ENCODE measurements at places on chromosomes 11 and 22.
A peak's percentile ranks its signal among the peaks of the same experiment; 100 is the strongest.

GRCh38 chr22:16974298-16975084 lies 33.5 kb downstream of the GAB4 start:
- DNase-seq, result no peak

DNA sequence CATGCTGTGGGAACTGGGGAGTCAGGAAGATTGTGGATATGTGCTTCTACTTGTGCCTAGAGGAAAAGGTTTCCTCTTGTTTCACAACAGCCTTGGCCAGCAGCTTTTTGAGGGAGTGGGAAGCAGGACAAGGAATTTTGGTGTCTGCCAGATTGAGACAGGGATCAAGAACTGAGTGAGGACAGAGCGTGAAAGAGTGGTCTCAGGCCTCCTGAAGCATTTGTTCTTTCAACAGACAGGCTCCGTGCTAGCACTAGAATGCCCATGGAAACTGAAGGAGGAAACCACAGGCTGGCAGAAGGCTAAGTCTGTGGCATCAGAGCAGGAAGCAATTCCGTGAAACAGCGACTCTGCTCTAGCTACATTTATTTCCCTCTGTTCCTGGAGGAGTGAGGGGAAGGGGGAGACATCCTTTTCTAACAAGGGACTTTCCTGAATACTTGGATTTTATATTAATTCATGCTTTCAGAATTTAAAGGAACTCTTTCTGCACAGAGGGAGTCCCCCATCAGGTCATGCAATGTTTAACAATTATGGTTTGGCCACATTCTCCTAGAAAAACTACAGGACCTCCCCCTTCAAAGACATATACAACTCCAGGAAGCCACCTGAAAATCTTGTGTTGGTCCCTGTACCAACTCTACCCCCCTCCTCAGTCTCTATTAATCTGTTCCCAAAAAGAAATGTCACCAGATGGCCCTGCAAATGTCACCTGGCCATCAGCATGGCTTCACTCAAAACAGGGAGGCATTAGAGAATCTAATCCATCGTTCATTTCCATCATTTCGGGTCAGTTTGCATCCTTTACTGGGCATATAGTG lies 96.1 kb downstream of the SYT9 start:
- DNase-seq, result no peak

DNA sequence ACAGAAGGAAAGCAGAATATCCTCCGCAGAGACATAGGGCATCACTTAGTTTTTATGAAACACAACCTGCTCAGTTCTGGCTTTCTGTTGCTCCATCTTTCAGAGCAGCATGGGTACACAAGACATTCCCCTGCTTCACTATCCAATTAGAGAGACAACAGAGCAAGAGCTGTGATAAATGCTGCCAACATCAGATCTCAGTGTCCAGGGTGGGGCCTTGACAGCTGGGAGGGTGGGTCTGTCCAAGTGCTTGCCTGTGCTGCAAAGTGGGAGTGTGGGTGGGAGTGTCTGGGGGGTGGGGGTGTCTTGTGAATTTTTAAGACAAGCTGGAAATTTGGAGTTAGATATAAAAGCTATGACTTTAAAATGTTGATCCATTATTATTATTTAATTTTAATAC lies 369.6 kb downstream of the TENM4 start:
- DNase-seq, result no peak

DNA sequence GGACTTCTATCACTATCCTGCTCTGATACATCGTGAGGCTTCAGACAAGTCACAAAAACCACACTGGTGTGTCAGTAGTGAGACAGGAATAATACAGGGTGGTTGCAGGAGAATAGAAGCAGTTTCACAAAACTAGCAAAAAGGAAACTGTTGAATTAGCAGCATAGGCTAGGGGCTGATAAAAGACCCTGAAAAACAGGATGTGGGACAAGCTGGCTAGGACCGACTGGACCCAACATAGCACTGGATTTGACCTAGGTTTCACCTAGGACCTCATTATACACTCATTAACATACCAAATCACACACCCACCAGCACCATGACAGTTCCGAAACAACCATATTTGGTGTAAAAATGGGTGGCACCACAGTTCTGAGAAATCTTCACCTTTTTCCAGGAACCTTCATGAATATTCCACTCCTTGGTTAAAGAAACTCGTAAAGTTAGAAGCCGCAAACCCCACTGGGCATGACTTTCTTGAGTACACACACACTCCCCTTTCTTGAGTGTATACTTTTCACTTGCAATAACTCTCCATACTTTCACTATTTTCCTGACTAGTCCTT lies 76.2 kb downstream of the SLC1A2 start:
- DNase-seq, result no peak

- DNase-seq, result no peak
Measured at GRCh38 chr11:72102162-72102561, 935 bp downstream of the LAMTOR1 start.

DNA sequence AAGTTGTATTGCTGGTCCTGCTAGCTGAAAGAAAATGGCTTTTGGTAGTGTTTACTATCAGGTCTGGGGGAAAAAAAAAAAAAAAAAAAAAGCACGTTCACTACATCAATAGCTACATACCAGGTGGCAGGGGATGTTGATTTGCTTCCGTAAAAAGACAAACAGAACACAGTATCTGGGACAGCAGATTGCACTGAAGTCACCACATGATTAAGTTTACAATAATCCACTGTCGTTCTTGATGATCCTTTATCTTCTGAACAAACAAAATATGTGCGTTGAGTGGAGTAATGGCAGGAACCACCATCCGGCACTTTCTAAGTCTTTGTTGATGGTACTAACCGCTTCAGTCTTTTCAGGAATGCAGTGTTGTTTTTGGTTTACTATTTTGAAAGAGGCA lies 48.7 kb downstream of the DDX6 start:
- no peak for DNase-seq

DNA sequence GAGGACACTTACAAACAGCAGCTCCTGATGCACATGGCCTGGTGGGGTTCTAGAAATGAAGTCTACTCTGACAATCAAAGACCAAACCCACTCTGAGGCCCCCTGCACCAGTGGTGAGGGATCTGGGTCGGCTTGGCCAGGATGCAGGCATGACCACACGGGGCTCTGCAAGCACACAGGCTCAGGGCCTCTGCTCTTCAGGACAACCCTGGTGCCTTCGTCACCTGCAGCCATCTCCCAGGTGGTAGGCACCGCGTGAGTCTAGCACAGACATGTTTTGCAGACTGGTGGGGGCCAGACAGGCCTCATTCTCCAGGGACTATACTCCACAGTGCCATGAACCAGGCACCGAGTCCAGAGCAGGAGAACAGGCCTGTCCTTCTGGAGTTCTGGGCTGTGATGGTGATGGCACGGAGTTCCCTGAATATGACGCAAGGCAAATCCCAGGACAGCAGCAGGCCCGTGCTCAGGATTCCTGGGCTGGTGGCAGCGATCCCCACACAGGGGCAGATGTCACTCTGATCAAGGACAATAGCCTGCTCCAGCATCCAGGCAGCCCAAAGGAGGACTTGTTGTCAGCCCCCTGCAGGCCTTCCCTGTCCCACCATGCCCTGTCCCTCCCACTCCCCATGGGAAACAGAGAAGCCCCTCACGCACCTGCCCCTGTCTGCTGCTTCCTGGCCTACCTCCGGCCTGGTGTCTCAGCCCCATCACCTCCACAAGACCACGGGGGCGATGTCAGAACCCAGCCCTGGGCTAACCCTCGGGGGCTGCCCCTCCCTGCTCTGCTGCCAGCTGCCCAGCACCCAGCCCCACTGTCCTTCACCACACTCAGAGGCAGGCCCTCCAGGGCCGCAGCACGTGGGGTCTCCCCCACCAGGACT lies 36.1 kb downstream of the GNB1L start:
- no peak for DNase-seq

- DNase-seq, result peak; percentile 13
Measured at GRCh38 chr11:44203270-44204043, 106.5 kb downstream of the ALX4 start.

DNA sequence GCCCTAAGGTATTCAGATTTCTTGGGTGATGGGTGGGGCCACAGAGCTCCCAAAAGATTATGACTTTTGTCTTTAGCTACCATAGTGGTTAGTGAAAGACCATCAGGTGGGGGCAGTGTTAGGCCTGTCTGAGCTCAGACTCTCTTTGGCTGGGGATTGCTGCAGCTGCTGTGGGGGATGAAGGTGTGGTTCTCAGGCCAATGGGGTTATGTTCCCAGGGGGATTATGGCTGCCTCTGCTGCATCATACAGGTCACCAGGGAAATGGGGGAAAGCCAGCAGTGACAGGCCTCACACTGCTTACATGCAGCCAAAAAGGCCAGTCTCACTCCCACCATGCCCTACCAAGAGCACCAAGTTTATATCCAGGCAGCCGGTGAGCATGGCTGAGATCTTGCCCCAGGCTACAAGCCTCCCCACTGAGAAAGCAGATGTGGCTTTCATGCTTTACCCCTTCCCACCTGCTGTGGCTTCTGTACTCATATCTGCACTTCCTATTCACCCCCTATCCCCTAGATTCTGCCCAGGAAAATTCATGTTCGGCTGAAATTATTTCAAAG lies 24.8 kb downstream of the CNTF start:
- no peak for DNase-seq

- DNase-seq, result no peak
Measured at GRCh38 chr11:126628790-126629621, 273.5 kb downstream of the ST3GAL4 start.

- DNase-seq, result no peak
Measured at GRCh38 chr11:64239662-64240434, 1.0 kb upstream of the FKBP2 start.

DNA sequence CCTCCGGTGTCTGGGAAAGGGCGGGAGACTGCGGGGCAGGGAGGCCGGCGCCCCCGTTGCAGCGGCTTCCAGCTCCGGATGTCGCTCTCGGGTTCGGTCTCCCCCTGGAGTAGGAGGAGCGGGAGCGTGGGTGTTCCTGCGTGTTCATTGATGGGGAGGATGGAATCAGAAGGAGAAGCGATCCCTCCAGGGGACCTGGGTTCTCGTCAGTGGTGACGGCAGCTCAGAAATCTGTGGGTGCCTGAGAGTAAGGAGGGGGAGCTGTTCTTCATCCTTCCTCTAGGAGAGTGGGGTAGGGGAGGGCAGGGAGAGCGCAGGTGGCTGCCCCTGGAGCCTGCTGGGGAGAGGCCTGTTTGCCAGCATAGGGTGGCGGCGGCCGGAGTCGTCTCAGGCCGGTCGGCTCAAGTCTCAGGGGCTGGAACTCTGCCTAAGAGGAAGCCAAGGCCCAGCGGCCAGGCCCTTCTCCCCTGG lies 1.1 kb downstream of the UBASH3B start:
- peak; percentile 33 for DNase-seq

DNA sequence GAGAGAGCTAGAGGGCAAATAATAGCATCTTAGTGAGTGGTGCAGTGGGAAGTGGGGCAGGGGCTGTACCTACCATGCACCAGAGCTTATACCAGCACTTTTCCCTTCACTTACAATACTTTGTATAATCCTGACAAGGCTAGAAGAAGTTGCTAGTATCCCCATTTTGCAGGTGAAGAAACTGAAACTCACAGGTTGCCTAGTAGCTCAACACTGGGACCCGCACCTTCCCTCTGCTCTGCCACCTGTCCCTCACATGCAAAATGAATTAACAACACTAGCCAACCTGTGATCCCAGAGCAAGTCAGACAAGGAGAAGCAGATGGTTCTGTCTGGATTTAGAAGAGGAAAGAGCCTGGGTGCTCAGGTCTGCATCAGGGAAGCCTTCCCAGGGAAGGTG lies 510.4 kb downstream of the BUD13 start:
- DNase-seq, result no peak

- DNase-seq, result no peak
Measured at GRCh38 chr11:11537871-11538270, 83.9 kb downstream of the GALNT18 start.

- no peak for DNase-seq
Measured at GRCh38 chr11:47863898-47864430, 15.8 kb upstream of the NUP160 start.

- DNase-seq, result no peak
Measured at GRCh38 chr22:25987948-25988347, 181.3 kb upstream of the SEZ6L start.

DNA sequence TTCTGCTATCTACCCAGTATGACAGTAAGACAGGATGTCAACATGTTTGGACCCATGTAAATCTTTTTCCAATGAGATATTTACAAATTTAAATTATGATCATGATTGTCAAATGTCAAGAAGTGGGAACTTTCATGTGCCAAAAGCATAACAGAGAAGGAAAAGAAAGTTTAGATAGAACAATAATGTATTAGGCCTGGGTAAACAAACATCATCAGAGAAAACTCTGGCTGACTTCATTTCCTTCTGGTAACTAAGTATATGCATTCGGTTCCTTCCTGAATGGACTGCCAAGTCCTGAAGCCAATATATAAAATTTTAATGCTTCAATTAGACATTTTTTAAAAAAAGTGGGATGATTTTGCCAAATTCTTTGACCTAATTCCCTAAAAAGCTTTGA lies 16.5 kb downstream of the RNF141 start:
- DNase-seq, result peak; percentile 31

GRCh38 chr11:93842461-93842860 lies 8.0 kb downstream of the VSTM5 start:
- peak; percentile 90 for DNase-seq

GRCh38 chr11:78228467-78228866 lies 39.7 kb downstream of the USP35 start:
- DNase-seq, result peak; percentile 55

DNA sequence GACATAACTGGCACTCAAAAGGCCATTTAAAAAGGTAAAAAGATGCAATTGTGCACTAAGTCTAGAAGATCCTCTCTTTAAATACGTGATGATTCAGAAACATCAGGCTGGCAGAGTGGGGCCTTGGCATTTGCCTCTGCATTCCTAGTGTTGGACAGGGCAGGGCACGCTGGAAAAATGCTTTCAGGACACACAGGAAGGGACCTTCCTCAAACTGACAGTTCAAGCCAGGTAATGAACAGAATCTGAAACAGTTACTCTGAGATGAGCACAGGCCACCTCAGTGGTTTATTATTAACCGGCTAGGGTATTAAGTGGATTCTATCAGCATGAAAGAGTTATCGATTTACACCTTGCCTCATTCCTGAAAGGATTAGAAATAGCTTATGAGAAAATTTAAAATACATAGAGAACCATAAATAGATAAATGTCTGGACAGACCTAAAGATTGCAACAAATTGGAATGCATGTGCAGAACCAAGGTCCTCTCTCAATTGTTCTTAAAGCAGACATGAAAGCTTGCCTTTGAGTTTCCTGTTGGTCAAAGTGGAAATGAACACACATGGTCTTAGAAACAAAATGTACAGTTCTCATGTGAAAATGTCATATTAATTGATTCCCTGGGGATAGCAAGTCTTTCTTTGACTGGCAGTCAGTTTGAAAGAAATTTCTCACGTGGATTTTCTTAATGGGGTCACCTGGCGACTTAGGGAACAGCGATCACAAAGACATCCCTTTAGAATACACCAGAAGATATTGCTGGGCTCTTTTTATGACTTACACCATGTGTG lies 21.5 kb upstream of the CSNK2A3 start:
- DNase-seq, result peak; percentile 9

- no peak for DNase-seq
Measured at GRCh38 chr11:7896009-7896785, 34.9 kb downstream of the OR10A6 start.

GRCh38 chr11:16505481-16505880 lies 149.1 kb upstream of the SOX6 start:
- DNase-seq, result no peak

- no peak for DNase-seq
Measured at GRCh38 chr11:126468102-126468521, 112.6 kb downstream of the ST3GAL4 start.

Data from bronchial epithelial cell (primary cell).